ENCODE measurements at places on chromosomes 16 and 17. TPM values are rescaled to one million over a fixed set of nuclear protein-coding genes. Genes with fewer than 3 reads are reported as not detected.

DNA sequence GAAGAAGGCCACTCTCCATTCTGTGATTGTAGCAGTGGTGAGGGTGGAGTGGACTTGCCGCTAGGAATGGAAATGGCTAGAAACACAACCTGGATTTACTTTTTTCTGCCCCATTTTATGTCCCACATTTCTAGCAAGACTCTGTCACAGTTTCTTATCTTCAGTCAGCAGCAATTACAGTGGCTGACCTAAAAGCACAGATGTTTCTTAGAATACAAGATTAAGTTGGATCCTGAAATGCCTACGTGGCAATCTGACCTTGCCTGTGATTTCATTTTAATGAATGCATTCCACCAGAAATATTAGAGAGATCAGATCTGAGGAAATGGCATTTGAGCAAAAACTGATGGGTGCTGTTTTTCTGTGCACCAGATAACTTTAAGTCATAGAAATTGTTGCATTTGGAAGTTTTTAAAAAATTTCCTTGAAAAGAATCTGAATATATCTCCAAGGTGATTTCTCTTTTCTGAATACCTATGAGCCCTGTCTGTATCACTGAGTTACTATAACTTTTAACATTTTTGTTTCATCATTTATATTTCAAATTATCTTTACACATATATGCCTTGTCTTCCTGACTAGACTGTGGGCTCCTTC is 5.4 kb downstream of the HEATR3 start:
- no peak overlapping the region for H3K27ac ChIP-seq
- no peak overlapping the region for H3K4me3 ChIP-seq
- peaks cover 25% of the 10 kb centered on the region for H3K4me1 ChIP-seq

GRCh38 chr17:4539025-4539424 is 16.2 kb downstream of the MYBBP1A start:
- no peak overlapping the region for H3K4me3 ChIP-seq
- peaks cover 12% of the 10 kb centered on the region for H3K36me3 ChIP-seq
- H3K4me1 ChIP-seq: peaks cover 2% of the 10 kb centered on the region
- DNase-seq: no peak

DNA sequence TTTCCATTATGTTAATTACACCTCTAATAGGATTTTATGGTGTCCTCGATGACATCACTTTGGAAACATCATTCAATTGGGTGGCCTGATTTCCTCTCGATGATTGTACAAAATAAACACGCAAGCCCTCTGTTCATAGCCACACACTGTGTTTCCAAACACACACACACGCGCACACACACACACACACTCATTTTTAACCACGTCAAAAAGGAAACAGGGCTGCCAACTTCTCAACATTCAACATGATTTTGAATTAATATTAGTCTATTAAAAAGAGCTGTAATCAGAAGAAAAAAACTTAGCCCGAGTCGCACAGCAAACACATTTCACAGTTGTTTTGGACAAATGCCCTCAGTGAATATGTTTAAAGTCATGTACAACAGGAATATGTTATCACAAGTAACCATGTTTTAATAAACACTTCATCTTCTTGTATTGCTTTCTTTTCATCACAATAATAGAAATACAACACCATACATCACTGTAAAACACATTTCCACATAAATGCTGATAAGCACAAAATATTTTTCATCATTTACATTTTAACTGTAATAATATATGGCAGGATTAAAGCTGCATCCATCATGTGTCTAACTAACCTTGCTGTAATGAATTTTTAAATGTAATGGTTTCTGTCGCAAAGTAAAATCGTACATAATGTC is 219.1 kb upstream of the IRX3 start:
- no peaks in the 10 kb centered on the region for H3K36me3 ChIP-seq
- H3K27me3 ChIP-seq: peaks cover 31% of the 10 kb centered on the region
- H3K4me1 ChIP-seq: peaks cover 21% of the 10 kb centered on the region
- no peak for DNase-seq

- H3K27me3 ChIP-seq: no peaks in the 10 kb centered on the region
- H3K4me1 ChIP-seq: peaks cover 67% of the 10 kb centered on the region
- no peak for DNase-seq
- no peak overlapping the region for H3K27ac ChIP-seq
These were observed 165.4 kb downstream of the SEC14L1 start for GRCh38 chr17:77306048-77306789.

GRCh38 chr17:28549236-28550132 is 2.9 kb downstream of the UNC119 start:
- H3K27ac ChIP-seq: no peak overlapping the region
- no peak for DNase-seq
- H3K4me1 ChIP-seq: peaks cover 21% of the 10 kb centered on the region
- H3K4me3 ChIP-seq: no peak overlapping the region
- H3K27me3 ChIP-seq: no peaks in the 10 kb centered on the region

GRCh38 chr17:78038748-78039288 is 80.3 kb downstream of the TNRC6C start:
- H3K4me3 ChIP-seq: no peak overlapping the region
- H3K36me3 ChIP-seq: peaks cover 26% of the 10 kb centered on the region
- no peaks in the 10 kb centered on the region for H3K4me1 ChIP-seq
- H3K27me3 ChIP-seq: no peaks in the 10 kb centered on the region
- no peak for DNase-seq

DNA sequence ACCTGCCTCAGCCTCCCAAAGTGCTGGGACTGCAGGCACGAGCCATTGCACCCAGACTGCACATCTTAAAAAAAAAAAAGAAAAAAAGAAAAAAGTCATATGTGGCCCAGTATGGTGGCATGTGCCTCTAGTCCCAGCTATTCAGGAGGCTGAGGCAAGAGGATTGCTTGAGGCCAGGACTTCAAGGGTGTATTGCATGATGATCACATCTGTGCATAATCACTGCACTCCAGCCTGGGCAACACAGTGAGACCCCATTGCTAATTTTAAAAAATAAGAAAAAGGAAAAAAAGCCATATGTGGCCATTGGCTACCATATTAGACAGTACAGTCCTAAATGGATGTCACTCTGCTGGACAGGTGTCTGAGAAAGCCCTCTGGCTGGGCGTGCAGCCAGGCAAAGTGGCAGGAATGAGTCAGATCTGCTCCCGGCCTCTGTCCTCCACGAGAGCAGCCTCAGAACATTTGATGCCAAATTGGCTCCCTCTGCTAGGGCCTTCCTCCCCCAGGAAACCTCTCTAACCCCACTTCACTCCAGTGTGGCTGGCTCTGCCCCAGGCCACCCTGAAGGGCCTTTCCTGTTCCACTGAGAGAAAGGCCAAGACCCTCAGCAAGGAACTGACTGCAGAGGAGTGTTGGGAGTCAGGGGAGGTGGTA is 14.7 kb downstream of the CA7 start:
- no peak overlapping the region for H3K4me3 ChIP-seq
- no peaks in the 10 kb centered on the region for H3K27me3 ChIP-seq
- no peak for DNase-seq
- peaks cover 11% of the 10 kb centered on the region for H3K4me1 ChIP-seq
- peak overlapping the region; percentile 23 for H3K27ac ChIP-seq
- H3K36me3 ChIP-seq: no peaks in the 10 kb centered on the region

DNA sequence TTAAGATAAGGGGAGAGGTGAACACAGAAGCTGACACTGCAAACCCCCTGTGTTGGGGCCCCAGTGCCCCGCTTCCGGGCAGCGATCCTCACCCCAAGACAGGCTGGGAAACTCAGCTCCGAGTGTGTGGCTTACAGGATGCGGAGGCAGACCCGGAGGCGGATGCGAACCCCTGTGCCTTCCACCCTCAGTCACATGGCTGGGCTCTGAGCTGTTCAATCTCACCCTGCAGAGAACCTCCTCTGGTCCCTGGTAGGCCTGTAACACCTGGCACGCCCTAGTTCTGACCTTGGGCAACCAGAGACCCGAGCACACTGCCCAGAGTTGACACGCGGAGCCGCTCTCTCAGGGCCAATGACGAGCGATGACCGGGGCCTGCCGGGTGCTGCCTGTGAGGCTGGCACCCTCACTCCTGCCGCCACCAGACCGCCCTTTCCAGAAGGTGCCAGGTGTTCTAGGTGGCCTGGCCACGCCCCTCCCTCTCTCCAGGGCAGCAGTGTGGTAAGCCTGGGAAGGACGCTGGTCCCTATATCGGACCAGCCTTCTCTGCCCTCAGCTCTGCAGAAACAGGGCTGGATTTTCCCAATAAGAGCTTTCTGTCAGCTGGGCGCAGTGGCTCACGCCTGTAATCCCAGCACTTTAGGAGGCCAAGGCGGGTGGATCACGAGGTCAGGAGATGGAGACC is 23.3 kb downstream of the MEAK7 start:
- DNase-seq: peak; percentile 83
- peaks cover 18% of the 10 kb centered on the region for H3K4me1 ChIP-seq
- H3K4me3 ChIP-seq: no peak overlapping the region
- H3K36me3 ChIP-seq: peaks cover 10% of the 10 kb centered on the region
- no peak overlapping the region for H3K27ac ChIP-seq

- no peaks in the 10 kb centered on the region for H3K4me1 ChIP-seq
- no peak for DNase-seq
- H3K27me3 ChIP-seq: no peaks in the 10 kb centered on the region
These were observed 652.9 kb upstream of the C16orf82 start for GRCh38 chr16:26413780-26414179.

DNA sequence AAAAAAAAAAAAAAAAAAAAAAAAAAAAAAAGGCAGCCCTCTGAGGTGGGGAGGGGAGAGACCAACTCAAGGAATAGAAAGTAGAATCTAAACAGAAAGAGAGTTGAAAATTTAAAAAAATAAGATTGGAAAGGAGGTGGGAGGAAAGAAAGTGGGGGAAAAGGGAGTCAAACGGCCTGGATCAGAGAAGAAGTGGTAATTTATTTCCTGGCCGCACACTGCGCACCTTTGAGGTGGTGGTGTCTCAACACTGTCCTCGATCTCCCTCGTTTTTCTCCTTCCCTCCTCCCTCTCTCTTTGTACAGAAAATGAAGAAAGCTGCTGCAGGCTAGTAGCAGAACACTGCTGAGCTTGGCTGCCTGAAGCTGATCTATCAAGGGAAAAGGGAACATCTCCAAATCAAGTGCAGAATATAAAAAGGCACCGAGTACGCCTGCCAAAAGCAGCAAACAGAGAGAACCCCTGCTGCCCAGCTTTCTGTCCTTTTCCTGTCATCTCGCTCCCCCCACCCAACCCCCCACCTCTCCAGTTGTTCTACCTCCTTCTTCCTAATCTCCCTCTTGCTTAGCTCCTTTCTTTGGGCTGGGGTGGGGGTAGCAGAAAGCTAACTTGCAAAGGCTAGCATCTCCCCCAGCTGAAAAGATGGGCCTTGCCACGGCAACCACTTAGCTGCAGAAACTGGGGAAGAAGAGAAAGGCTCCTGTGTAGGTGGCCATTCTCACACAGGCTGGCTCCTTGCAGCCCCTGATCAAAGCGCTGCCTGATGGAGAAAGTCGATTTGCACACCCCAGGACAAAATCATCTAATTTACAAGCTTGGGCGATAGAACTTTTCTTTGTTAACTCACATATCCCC is 22.5 kb downstream of the AXIN2 start:
- DNase-seq: no peak
- no peak overlapping the region for H3K4me3 ChIP-seq
- peak overlapping the region; percentile 20 for H3K27ac ChIP-seq
- H3K36me3 ChIP-seq: peaks cover 44% of the 10 kb centered on the region

DNA sequence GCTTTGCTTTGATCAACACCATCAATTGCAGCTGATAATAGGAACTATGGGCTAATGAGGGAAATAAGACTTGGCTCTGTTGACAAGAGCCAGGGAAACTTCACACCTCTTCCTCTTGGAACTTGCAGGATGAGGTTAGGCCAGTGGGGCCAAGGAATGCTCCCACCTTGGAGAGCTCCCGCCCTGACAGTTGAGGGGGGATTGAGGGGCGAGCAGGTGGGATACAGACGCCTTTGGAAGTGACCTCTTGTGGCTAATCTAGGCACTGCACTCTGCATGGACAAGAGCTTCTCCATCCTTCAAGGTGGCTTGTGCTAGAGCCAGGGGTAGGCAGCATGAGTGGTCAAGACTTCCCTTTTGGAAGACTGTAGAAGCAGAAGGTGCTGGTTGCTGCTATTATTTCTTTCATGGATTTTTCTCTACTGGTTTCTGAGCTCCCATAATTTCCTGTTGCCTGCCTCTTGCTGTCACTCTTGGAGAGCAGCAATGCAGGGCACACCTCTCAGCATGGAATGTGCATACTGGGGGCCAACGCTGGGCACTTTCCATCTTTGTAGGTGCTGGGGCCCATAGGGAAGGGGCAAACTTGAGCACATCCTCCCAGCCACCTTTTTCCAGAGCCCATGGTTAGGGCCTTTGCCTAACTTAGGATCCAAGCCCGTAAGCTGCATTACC is 2.3 kb upstream of the PHF12 start:
- no peak overlapping the region for H3K27ac ChIP-seq
- no peak for DNase-seq

- no peak overlapping the region for H3K4me3 ChIP-seq
- DNase-seq: no peak
- H3K27me3 ChIP-seq: peaks cover 17% of the 10 kb centered on the region
- no peaks in the 10 kb centered on the region for H3K36me3 ChIP-seq
- peaks cover 5% of the 10 kb centered on the region for H3K4me1 ChIP-seq
These were observed 6.4 kb downstream of the PPY start for GRCh38 chr17:43935926-43936261.

SOST gene
- not detected for total RNA-seq

RAMP2 gene
- total RNA-seq: 2.4 TPM

TVP23A gene
- not detected for total RNA-seq

TMED6 gene
- 0.94 TPM for total RNA-seq

ZNF287 gene
- 10.9 TPM for total RNA-seq

PLA2G10 gene
- total RNA-seq: not detected
